Activated naive CD8-positive, alpha-beta T cell treated with anti-CD3 and anti-CD28 coated beads for 36 hours (primary cell): ENCODE measurements at places on chromosomes 1 and 21. TPM values are rescaled to one million over a fixed set of nuclear protein-coding genes. Genes with fewer than 3 reads are reported as not detected.
A peak's percentile ranks its signal among the peaks of the same experiment; 100 is the strongest.

DNA sequence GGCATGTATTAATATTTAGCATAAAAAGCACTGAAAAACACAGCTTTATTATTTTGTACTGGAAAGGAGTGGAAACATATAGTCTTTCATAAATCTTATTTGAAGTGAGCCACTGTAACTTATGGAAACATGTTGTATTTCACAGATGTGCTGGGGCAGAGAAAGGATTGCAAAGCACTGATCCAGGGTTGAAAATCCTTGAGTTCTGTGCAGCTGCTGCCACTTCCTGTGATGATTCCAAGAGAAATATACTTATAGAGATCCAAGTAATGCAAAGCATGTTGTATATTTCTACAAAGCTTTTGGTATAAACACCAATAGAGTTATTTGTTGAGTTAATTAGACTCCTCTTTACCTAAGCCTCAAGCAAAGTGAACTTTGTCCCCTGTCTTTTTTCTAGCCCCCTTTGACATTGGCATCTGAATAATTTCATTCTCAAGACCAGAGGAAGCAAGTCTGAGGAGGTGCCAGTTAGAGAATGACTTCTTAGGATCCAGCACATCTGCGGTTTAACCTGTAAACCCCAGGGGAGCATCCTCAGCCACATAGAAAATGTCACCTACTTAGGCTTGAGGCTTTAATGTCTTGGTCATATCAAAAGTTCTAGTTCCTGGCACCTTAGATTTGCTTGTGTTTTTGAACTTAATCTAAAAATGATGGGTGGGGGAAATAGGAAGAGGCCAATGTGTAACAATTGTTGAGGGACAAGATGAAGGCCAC lies 173.3 kb downstream of the FASLG start:
- DNase-seq: no peak

- DNase-seq: no peak
Observed at GRCh38 chr1:223403184-223403815, 10.1 kb downstream of the CCDC185 start.

- DNase-seq: no peak
Observed at GRCh38 chr1:203275656-203276272, 29.6 kb upstream of the BTG2 start.

- DNase-seq: no peak
Observed at GRCh38 chr1:221309723-221310122, 430.5 kb downstream of the HLX start.

- DNase-seq: no peak
Observed at GRCh38 chr1:232110281-232111090, 483.9 kb downstream of the DISC1 start.

DNA sequence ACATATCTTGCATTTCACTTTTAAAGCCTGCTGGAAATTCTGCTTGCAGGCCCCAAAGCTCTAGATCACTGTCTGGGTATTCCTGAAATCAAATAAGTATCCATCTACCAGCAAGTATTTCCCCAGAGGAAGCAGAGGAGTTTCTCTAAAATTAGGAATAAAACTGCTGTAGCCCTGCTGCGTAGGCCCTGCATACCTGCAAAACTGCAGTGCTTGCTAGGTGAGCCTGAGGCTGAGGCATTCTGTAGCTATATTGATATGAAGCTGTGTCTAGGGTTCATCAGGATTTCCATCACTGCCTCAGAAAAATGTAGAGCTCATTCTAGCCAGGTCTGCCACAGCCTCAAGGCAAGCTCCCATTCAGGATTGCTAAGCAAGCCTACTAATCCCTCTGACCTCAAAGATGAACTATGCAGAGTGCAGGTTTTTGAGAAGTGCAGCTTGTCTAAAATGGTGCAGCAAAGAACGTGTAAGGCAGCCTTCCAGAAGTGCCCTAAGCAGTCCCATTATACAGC lies 28.7 kb downstream of the NPHS2 start:
- no peak for DNase-seq

DNA sequence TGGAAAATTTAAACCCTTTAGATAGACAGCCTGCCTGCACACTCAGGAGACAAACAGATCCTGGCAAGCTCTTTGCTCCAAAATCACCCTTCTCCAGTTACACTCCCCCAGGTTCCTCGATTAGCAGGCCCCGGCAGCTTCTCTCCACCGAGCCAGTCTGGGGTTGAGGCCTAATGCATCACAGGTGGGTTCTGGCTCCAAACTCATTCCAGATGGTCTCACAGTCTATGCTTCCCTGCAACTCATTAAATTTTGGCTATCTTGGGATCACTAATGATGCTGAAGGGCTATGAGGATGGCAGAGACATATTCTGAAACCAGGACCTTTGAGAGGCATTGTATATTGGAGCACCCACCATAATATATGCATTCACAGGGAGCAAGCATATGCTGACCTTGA lies 559.8 kb upstream of the USP24 start:
- no peak for DNase-seq

DNA sequence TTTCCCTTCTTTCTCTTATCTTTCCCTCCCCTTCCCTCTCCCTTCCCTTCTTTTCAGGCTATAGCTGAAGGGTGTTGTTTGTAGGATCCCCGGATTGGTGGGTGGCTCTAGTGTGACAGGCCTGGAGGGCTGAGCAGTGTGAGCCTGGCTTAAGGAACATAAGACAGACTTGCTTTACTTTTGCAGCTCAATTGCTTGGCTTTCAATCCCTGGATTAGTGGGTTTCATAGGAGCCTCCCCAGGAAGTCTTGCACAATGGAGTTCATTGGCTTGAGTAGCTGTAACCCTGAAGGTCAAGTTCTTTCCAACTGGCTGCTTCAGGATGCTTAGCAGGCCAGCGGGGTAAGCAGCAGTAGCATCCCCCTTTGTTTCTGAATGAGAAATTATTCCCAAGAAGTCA lies 126.7 kb downstream of the CAMTA1 start:
- no peak for DNase-seq

DNA sequence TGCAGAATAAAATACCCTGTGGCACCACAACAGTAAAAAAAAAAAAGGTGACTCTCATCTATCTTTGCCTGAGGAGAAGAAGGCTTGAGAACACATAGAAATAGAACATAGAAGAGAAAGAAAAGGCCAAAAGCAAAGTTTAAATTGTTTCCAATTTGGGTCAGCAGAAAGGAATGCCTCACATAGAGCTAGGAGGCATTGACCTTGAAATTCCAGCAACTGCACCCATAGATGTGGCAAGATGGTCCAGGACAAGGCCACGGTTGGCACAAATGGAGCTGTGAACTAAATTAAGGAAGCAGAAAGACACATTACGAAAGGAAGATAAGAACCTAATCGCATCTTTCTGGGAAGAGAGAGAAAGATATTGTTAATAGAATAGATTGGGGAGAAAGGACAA lies 588.3 kb downstream of the LMO4 start:
- DNase-seq: no peak

GRCh38 chr1:202250982-202251381 lies 57.4 kb downstream of the LGR6 start:
- no peak for DNase-seq

- DNase-seq: no peak
Observed at GRCh38 chr1:47521034-47521881, 83.4 kb downstream of the FOXD2 start.

DNA sequence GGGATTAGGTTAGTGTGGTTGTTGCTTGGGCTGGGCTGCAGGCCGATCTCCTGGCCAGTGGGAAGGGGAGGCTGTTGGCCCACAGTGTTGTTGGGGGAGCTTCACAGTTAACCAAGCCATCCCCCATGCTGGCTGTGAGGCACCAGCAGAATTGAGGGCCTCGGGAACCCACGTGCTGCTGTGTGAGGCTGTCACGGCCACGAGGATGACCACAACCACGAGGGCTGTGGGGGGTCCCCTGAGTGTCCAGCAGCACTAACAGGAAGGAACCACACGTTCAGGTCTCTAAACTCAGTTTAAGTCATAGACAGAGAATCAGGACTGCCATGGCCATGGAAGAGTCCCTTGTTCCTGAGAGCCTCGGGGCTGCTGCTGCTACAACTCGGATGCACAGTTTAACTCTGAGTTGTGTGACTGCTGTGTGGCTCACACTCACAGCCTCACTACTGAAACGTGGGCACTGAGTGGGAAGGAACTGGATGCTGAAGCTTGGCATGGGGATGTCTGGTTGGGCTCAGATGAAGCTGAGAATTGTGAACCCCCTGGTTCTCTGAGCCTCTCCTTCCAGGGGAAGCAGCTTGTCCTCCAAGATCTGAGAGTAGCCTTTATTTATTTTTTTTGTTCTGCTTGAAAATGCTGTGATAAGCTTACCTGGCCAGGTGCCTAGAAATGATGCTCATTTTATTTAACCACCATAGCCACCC lies 4.8 kb upstream of the MMEL1 start:
- DNase-seq: no peak

DNA sequence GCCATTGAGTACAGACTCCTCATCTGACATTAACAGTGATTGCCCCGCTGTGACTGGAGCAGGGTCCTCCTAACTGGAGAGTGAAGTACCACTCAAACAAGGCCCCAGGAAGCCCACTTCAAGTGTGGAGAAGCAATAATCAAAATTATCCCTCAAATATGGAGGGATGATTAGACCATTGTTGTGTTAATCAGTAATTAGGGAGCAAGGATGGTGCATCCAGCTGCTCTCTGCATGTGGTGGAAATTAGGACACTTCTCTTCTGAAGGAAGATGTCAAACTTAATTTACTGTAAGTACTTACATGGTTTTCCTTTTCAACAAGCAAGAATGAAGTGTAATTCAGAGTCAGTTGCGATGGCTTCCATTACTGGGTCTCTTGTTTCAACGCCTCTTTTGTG lies 3.4 kb upstream of the ZP4 start:
- no peak for DNase-seq

DNA sequence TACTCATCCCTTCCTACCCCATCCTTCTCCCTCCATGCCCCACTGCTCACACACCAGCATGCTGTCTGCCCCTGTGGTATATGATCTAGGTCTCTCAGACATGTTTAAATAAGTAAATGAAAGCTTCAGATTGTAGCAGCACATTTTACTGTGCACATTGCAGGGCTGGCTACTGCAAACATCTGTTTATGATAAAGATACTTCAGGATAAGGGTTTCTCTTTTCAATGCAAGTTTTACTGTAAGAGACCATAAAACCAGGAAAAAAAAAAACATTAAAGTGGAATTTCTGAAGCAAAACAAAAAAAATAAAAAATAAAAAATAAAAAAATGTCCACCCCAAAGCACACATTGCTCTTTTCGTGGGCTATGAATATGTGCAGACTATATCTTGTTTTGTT lies 184.4 kb downstream of the USH2A start:
- no peak for DNase-seq

- DNase-seq: no peak
Observed at GRCh38 chr1:51901151-51901550, 22.6 kb upstream of the NRDC start.

GRCh38 chr1:1603671-1604373 lies 3.9 kb upstream of the FNDC10 start:
- no peak for DNase-seq

DNA sequence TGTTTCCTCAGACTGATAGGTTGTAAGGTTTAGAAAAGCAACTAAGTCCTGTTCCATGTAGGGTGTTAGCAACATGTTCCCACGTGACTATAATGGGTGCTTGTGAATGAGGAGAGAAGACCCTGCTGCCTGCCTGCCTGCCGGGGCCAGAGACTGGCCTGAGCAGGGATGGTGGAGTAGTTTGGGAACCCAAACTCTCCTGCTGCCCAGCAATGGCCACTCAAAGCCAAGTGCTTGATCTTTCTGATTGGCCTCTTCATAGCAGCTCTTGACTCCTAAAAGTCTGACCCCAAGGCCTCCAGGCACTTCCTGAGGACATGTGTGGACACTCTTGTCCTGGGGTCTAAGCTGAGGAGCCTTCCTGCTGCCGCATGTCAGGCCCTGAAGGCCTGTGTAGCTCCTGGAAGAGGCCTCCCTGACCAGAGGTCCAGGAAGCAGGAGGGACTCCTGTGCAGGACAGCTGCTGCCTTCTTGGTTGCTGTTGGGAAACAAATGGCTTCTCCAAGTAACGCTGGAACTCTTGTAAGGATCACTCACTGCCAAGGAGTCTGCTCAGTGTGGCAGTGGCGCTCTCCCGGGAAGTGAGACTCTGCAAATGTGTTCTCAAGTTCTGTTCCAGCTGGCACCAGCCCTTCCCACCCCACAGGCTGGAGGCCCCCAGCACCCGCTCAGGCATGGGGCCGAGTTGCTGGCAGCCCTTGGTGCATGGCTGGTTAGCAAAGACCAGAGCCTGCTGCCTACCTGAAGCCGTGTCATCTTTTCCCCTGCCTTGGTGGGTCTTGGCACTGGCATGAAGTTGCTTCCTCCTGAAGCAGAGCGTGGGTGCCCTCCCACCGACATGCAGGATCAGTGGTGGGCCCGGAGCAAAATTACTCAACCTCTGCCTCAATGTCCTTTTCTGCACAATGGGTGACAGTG lies 35.5 kb downstream of the MAN1C1 start:
- no peak for DNase-seq

- no peak for DNase-seq
Observed at GRCh38 chr1:173554089-173554488, 48.8 kb downstream of the SLC9C2 start.

GRCh38 chr1:247077876-247078257 lies 744 bp downstream of the ZNF670 start:
- DNase-seq: no peak

- DNase-seq: no peak
Observed at GRCh38 chr1:234988155-234988517, 140.5 kb downstream of the TOMM20 start.

GRCh38 chr1:40794974-40795715 lies 11.6 kb downstream of the KCNQ4 start:
- DNase-seq: peak; percentile 41

- peak; percentile 14 for DNase-seq
Observed at GRCh38 chr1:232951180-232951579, 769 bp downstream of the NTPCR start.

DNA sequence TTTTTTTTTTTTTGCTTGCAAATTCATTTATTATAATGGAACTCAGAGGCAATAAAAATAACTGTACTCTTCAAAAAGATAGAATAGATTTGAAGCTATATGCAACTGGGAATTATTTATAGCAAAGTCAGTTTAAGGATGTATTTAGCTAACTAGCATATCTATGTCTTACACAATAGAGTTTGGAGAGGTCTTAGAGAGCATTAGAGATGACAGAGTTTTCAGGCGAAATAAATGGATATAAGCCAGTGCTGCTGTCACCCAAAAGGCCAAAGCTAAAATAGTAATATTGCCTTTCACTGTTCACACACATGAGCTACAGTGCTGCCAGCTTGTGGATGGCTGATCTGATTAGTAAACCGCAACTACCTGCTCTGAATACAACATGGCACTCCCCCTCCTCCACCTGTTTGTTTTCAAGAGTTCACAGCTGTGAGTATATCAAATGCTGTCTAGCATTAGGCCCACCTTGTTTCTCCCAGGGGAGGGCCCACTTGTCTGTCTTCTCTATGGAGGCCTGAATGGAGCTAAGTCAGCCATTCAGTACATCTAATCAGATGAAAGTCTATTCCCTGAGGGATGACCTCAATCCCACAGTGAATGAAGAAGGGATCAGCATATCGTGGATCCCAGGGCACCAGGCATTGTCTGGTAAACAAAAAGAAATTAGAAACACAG lies 25.2 kb upstream of the SSX2IP start:
- no peak for DNase-seq

The RHOU gene
- 1.0 TPM for total RNA-seq

The ICOSLG gene
- total RNA-seq: 0.92 TPM

The VHLL gene
- total RNA-seq: not detected

The PLPPR4 gene
- not detected for total RNA-seq

The ATP1A2 gene
- total RNA-seq: not detected

The CDA gene
- not detected for total RNA-seq

The RORC gene
- 0.06 TPM for total RNA-seq

The SLC1A7 gene
- not detected for total RNA-seq
